ENCODE measurements at places on chromosomes 4 and X.

DNA sequence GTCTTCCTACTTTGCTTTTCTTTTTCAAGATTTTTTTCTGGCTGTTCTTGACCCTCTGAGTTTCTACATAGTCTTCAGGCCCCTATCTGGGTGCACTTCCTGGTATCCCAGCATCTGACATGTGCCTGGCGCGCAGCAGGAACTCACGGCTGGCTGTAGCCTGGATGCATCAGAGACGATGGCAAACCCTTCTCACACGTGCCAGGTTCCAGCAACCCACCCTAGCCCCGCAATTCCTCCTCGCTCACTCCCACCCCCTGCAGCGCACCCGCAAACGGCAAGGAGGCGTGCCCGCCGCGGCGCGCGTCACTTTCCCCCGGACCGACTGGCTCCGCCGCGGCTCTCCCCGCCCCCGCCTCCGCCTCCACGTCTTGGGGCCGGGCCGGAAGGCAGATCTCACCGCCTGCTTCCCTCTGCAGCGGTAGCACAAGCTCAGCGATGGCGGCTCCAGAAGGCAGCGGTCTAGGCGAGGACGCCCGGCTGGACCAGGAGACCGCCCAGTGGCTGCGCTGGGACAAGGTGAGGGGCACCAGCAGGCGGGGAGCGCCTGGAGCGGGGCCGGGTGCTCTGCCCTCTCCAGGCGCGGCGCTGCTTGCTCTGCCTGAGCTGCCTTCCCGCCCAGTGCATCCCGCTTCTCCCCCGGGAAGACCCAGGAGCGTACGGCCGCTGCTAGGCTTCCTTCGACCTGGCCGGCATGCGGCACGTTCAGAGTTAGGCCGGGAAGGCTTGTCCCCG is at the start of gene PGM2:
PGM2 (plus strand) TSS at position 392 of the 735 bp plus-strand sequence; CDS start at position 439, 47 bp downstream.
- peak; percentile 94 for DNase-seq

DNA sequence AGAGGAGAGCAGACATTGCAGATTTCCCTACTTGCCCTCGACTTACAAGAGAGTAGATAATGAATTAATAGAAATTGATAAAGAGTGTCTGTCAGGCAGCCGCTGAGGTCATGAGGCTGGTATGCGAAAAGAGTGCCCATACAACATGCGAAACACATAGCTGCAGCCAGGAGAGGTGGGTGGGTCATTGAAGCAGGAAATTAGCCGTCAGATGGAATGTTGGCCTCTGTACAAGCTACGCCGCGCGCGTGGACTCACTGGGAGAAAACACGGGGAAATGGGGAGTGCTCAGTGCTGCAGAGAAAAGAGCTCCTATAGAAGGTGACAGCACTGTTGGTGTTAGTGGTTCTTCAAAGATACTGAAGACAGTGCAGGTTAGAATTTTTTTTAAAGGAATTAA is 125.1 kb downstream of the RAPGEF2 start:
- peak; percentile 95 for DNase-seq

DNA sequence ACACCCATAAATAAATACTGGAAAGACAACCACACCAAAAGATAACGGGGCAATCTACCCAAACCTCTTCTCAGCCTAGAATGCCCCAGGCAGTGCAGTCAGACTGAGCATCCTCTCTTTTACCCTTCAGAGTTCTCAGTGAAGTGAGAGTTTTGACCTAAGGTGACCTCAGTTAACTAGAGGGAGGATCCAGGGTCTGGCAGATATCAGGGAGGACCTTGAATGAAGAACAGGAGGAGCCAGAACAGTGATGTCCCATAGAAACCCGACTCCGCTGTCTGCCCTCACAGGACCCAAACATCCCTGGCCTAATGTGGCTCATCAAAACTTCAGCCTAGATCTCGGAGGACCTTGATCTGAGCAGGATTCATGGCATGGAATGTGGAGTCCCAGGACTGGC is at the start of gene MAGEB3:
MAGEB3 (plus strand) TSS at position 263 of the 400 bp plus-strand sequence. CDS start 5,268 bp downstream, outside the sequence.
- DNase-seq = peak; percentile 62

DNA sequence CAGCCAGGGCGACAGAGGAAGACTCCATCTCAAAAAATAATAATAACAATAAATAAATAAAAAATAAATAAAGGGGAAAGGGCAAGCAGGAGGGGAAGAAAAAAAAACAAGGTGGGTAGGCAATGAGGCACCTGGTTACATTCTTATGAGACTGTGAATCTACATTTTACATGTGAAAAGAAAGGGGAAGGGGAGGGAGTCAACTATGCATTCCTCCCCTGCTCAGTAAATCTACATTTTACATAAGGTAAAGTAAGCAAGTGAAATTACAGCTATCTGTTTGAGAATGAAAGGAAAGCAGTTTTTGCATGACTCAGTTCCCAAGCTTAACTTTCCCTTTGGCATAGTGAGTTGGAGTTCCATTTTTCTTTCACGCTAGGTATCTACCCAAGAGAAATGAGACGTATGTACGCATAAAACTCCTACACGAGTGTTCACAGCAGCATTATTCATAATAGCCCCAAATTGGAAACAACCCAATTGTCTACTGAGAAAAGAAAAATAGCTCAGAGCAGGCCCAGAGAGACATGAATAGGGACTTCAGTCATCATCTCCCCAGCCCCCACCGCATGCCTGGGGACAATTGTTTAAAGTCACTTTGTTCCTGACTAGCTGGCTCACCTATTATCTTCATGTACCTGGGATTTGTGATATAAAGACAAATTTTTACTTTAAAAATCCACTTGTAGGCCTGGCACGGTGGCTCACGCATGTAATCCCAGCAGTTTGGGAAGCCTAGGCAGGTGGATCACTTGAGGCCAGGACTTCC is 52.4 kb downstream of the DDX3X start:
- peak; percentile 27 for DNase-seq

DNA sequence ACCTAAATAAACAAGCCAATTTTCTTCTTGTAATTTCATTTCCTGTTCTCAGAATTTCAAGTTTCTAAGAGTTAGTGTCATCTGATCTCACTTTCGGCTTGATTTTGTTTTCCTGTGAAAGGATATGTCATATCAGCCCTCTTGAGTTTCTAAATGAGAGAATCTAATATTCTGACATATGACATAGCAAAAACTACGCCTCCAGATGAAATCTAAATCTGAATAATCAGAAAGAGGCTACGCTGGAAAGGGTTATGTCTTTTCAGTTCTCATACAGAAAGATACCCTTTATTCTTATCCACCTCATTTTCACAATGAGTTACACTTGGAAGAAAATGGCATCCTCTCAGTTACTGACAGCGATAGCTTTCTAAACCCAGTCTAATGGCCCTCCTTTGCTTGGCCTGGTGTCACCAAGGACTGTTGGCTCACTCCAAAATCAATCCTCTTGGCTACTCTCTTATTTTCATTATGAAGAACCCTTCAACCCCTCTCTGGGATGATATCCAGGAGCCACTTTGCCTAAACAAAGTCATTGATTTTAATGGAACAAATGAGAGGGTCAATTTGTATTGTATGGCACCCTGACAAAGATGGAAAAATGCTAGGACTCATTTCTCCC is 65.6 kb downstream of the ASB9 start:
- DNase-seq = no peak

DNA sequence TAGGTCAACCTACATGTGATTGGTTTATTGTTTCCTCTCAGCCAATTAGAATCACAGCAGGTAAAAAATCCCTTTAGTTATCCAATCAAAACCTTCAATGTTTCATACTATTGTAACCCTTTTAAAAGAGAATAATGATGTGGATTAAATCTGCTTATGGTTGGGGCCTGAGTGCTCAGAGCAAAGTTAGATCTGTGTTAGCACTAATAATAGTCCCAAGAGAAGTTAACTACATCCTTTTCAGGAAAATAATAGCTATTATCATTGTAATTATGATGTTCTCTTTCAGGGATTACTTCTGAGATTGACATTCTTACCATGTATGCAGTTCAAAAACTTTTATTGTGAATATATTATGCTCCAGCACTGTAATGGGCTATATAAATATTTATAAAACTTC is 262.6 kb upstream of the ARX start:
- no peak for DNase-seq

DNA sequence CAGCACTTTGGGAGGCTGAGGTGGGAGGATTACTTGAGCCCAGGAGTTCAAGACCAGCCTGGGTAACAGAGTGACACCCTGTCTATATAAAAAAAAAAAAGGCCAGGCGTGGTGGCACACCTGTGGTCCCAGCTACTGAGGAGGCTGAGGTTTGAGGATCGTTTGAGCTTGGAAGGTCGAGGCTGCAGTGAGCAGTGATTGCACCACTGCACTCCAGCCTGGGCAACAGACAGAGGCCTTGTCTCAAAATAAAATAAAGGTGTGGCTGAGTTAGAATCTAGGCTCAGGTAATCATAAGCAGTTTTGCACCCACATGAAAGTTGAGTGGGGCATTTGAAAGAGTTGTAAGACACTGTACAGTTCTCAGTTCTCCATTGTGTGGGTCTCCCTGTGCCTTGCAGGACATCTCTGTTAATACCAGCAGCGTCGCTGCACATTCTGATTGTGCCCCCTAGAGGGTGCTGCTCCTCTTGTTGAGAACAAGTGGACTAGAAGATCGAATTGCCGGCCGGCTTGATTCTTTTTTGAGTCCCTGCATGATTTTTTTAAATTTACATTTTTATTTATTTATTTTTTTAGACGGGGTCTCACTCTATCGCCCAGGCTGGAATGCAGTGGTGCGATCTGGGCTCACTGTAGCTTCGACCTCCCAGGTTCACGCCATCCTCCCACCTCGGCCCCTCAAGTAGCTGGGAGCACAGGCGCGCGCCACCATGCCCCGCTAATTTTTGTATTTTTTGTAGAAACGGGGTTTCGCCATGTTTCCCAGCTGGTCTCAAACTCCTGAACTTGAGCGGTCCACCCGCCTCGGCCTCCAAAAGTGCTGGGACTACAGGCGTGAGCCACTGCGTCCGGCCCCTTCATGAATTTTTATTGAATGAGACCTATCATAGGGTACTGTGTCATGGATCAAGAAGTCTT is 73.6 kb upstream of the RBMX start:
- DNase-seq = peak; percentile 86

GRCh38 chrX:17741123-17741511 is 3.8 kb downstream of the SCML1 start:
- DNase-seq = no peak

DNA sequence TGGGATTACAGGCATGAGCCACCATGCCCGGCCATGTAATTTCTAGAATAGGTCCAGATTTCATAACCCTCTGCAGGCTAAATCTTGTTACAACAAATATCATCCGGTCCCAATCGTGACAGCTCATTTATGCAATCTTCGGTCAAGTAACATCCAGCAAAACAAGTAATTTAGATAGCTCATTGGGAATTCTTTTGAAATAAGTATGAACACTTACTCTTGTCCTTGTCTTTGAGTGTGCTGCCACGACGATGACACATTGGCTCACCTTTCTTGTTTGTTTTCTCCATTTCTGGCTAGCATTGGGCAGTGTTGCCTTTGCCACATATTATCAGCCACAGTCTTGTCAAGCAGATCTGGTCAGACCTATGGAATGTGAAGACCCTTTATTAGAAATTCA is 92.0 kb downstream of the PHEX start:
- DNase-seq = no peak

- DNase-seq = no peak
These were observed 5.7 kb downstream of the CYP2U1 start for GRCh38 chr4:107937040-107937439.

DNA sequence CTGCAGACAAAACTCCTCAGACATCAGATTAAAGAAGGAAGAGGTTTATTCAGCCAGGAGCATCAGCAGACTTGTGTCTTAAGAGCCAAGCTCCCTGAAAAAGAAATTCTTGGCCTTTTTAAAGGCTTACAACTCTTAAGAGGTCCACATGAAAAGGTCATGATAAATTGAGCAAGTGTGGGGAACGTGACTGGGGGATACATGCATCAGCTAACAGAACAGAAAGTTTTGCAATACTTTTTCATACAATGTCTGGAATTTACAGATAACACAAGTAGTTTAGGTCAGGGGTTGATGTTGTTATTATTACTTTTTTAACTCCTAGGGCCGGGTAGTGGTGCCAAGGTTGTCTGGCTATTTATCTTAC is 55.6 kb upstream of the RBMX start:
- no peak for DNase-seq

- no peak for DNase-seq
These were observed 49.7 kb upstream of the TMEM154 start for GRCh38 chr4:152729466-152729865.

DNA sequence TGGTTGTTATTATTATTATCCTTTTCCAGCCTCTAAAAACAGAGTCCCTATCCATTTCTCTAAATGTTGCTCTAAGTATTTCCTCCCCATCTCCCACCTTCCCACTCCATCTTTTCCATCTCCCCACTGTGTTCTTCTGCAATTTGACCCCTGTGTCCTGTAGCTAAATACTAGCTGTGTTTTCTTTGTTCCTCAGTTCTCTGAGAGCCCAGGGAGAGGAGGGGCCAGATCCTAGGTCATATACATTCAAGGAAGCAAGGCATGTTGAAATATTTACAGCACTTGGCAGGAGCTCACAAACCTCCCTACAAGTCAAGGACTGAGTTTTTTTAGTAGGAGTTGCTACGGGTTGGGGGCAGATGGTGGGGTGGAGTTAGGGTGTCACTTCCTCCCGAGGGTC is 10.5 kb downstream of the SLC16A2 start:
- DNase-seq = no peak

GRCh38 chr4:5927747-5928146 is 34.9 kb upstream of the CRMP1 start:
- DNase-seq = peak; percentile 31

DNA sequence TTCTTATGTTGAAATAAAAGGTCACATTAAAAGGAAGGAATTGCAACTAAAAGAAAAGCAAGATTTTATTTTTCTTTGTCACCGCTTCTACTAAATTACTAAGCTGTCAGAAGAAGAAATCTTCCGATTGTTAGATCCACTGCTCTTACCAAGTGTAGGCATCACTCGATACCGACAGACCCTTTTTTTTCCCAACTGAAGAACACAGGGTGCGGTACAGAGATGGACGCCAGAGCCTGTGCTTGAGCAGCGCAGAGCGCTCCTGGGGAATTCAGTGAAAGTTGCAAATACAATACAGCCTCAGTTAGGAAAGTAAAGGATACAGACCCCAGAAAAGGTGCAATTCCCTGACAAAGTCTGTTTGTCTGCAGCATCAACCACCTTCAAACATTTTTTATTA is 94.9 kb upstream of the WDR17 start:
- no peak for DNase-seq

GRCh38 chr4:16472537-16472936 is 246.3 kb upstream of the TAPT1 start:
- no peak for DNase-seq

DNA sequence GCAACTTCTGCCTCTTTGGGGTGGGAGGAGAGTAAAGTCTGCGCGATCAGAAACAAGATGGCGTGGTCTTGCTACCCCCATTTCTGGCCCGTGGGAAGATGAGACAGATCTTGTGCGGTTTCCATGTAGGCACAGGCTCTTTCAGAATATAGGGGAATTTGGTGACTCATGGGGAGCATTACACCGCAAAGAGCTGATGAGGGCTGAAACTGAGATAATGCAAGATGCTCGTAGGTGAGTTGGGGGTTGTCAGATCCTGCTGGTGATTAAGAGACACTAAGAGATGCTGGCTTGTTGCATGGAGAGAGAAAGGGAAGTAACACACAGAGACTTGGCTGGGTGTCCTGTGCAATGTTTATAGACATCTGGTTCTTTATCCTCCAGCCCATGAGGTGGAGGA is 1.5 kb downstream of the EVC start:
- no peak for DNase-seq

All from islet precursor cell (in vitro differentiated cells).